ENCODE measurements at places on chromosomes 7 and 10.

GRCh38 chr10:89085153-89085552 lies 94.6 kb downstream of the FAS start:
- DNase-seq = no peak

DNA sequence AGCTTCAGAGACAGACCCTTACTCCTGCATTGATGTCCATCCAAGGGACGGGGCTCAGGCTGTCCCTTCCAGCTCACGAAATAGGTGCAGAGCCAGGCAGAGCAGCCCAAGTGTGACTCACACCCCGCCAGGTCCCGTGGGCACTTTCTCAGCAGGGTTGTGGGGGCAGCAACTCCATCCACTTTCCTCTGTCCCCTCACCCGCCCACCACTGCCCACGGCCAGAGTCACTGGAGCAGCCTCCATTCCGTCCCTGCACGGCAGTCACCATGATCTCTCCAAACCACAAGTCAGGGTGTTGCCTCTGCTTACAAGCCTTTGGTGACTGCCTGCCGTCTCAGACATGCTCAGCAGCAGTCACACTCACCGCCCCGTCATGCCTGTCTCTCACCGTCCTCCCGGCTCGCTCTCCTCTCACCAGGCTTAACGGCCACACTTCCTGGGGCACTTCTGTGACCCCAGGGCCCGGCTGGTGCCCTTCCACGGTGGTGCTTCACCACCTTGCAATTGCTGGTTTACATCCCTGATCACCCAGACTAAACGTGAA lies 39.3 kb downstream of the CALML3 start:
- no peak for DNase-seq

DNA sequence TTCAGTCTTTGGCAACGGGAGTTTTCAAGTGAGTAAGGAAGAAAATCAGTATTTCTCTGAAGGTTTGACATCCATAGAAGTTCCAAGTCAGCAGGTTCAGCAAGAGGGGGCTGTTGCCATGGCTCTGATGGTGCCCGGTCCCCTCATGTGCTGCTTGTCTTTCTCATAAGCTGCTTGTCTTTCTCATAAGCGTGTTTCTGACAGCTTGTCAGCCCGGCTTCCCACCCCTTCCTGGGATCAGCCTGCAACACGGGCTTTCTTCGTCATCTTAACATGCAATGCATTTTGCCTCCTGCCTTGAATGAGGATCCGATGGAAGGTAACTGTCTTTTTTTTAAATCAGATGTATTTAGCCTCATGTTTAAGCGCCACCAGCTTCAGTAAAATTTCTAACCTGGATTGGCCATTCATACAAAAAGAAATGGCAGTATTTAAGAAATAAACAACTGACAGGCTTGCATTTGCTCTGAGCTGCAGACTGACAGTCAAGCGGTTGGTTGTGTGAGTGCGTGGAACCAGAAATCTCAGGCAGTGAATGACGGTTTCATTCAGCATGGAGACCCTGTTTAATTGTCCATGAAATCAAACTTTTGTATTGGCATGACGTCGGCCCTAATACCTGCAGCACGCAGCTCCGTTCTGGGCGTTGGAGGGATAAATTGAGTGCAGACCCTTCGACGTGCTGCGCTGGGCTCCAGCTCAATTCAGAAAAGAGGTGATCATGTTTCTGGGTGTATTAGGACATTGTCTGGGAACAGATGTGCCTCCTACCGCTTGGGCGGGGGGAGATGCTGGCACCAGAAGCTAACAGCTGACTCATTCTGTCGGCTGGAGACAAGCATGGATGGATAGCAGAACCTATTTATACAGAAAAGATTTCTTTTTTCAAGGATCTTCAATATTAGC lies 454.7 kb upstream of the FOXK1 start:
- DNase-seq = peak; percentile 23

- DNase-seq = no peak
These were observed 100.1 kb upstream of the COL1A2 start for GRCh38 chr7:94294471-94295131.

- DNase-seq = no peak
These were observed 18.8 kb upstream of the SLC35G1 start for GRCh38 chr10:93875032-93875358.

- DNase-seq = no peak
These were observed 62.2 kb downstream of the CNOT4 start for GRCh38 chr7:135447748-135448147.

DNA sequence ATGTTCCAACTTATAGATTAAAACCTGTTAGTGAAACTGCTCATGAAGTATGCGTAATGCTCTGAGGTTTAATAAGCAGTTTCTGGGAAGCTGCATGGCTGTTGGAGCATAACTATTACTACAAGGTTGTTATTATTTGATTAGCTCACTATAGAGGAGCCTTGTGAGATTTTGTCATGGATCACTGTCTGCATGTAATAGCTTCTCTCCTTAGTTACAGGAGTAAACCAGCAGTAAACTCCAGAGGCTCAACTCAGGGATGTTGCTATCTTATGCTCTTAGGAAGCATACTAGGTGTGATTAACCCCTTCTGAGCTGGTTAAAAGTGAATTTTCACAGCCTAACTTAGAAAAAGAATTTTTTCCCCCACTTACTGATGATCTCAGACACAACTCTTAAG lies 63.6 kb upstream of the IFRD1 start:
- no peak for DNase-seq

DNA sequence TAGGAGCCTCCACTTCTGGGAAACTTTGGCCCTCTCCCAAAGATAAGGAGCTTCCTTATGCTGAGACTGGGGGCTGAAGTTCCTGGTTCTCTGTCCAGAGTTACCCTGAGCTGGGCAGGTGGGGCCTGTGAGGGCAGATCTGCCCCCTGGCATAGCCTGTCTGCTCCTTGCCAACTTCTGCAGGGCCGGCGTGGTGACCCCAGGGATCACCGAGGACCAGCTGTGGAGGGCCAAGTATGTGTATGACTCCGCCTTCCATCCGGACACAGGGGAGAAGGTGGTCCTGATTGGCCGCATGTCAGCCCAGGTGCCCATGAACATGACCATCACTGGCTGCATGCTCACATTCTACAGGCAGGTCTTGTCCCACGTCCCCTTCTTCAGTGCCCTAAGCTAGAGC lies 4.3 kb downstream of the SFXN3 start:
- DNase-seq = no peak

GRCh38 chr7:147070886-147071285 lies 954.3 kb downstream of the CNTNAP2 start:
- DNase-seq = no peak

- no peak for DNase-seq
These were observed 107.0 kb downstream of the CPXM2 start for GRCh38 chr10:123784646-123785045.

DNA sequence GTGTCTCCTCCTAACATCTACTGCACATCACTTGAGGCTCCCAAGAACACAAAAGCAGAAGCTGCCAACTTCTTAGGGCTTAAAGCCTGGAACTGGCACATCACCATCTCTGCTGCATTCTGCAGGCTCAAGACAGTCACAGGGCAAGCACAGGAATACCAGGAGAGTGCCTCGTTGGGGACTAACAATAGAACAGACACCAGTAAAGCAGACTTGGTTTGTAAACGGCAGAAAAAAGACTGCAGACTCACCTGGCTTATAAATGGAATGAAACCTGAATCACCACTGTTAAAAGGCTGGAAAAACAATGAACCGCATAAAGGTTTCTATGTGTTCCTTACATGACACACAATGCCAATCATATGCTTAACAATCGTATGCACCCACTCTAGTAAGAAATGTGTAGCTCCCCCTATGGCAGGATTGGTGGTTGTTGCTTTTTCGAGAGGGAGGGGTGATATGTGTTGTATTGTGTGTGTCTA lies 12.8 kb downstream of the RHEB start:
- DNase-seq = no peak

GRCh38 chr7:49635800-49636199 lies 137.6 kb upstream of the VWC2 start:
- DNase-seq = no peak

DNA sequence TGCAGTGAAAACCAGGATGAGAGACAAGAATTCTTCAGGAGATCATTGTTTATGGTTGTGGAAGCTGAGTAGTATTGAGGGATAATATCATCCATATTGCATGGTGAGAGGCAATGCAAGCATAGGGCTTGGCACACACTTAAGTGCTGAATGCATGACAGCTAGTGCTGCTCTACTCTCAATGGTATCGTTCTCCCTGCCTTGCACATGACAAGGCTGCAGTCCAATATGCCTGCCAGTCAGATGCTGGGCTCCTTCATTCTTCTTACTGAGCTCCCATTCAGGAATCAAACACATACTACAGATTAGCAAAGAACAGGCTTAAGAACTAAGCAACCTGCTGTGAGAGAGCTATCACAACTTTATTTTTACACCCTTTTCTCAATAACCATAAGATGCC lies 72.2 kb downstream of the SORCS1 start:
- DNase-seq = no peak

GRCh38 chr10:16292366-16292765 lies 144.4 kb upstream of the PTER start:
- DNase-seq = no peak

GRCh38 chr10:34697351-34698247 lies 117.5 kb downstream of the PARD3 start:
- DNase-seq = no peak

GRCh38 chr7:144032985-144033709 lies 15.6 kb upstream of the OR2A5 start:
- DNase-seq = no peak

DNA sequence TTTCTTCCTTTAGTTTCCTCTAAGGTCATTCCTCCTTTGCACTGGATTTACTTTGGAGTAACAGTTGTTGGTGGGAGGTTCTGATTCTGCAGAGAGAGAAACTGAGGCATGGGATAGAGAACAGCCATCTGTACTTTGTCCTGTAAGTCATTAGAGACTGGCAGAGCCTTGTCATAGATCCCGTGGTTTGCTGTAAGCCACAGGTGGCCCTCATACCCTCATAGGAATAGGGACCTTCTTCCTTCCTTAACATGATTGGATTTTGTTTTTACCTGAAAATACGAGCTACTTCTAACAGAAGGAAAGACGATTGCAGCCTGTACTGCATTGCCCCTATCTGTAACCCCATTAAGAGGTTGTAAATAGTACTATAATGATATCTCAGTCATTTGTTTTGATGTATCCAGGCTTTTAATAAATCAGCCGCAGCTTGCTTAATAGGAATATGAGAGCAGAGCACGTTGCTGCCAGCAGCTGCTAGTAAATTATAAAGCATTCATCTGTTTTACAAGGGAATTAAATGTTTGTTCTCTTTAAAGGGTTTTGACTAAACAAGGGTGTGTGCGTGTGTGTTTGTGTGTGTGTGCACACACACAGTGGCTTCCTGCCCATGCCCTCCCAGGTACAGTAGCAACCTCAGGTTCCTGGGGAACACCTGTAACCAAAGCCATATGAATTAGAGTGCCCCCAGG lies 249.8 kb downstream of the AUTS2 start:
- DNase-seq = no peak

DNA sequence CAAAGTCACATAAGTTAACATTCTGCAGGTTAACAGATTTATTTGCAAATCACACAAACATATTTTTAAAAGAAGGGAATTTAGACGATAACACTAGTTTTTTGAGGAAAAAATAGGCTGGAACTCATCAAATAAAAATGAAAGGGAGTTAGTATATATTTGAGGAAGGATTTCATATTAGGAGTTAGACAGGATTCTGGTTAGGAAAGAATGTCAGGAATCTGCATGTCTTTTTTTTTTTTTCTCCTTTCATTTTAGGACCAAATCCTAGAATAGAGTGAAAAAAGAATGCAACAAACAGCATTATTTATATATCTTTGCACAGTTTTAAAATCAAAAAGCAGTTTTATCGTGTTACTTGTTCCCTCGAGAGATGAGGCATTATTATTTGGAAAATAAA lies 8.9 kb upstream of the TRDMT1 start:
- no peak for DNase-seq

All from astrocyte of the cerebellum (primary cell).